ENCODE measurements at places on chromosomes 12 and 14.

DNA sequence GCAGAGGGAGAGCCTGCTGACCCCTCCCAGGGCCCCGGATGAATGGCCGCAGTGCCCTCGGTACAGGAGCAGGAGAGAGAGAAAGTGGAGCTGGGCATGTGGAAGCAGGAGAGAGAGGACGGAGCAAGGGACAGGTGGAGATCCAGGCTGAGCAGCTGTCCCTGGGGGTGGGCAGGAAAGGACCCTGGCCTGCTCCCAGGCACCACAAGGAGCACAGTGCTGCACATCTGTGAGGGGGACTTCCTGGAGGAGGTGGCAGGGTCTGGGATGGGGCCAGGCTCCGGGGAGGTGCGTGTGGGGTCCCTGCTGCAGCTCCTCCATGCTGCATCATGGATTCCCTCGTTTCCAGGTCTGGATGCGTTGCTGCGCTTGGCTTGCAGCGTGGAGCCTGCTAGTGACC, 13.0 kb upstream of the DLK1 start:
- DNase-seq: no peak

DNA sequence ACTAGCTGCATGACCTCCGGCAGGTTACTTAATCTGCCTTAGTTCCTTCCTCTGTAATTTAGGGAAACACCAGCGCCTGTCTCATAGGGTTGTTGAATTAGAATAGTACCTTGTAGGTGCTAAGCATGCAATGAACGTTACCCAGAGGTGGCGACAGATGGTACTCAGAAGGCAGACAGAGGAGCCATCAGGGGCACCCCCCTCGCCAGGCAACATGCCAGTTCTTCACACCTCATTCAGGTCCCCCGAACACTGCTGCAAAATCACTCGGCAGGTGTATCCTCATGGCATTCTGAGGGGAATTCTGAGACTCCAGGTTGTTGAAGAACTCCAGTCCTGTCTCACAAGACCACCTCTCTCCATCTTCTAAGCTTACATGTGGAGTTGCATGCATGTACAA, 10.1 kb downstream of the ISM2 start:
- DNase-seq: no peak

DNA sequence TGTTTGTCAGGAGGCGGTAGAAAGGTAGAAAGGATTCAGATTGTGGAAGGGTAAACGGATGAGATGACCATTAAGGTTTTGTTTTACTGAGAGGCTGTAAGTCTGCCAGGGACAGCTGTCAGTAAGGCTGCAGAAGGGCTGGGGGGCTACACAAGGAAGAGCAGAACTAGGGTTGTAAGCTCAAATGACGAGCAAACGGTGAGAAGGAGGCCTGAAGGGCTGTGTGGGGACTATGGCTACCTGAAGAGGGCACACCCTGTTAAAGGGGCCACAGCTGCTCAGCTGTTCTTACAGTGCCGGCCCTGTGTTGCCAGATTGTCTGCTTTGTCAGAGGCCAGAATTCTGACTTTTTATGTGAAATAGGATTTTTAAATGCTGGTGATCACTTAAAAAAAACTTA, 19.1 kb downstream of the VASH1 start:
- DNase-seq: no peak

DNA sequence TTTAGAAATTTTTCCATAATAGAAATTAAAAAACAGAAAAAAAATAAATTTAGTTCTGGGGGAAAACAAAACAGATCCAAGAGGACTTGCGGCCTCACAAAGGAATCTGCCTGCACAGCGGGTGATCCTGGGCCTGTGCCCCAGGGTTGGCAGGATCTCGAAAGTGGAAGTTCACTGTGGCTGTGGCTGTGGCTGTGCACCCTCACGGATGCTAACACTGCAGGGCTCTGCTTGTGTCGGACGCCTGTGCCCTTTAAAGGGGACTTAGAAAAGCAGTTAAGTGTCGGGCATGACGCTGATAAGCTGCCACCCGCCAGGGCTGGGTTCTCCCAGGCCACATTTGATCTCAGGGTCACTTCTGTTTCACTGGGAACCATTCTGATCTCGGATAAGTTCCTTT, 209.1 kb downstream of the TTC7B start:
- no peak for DNase-seq

DNA sequence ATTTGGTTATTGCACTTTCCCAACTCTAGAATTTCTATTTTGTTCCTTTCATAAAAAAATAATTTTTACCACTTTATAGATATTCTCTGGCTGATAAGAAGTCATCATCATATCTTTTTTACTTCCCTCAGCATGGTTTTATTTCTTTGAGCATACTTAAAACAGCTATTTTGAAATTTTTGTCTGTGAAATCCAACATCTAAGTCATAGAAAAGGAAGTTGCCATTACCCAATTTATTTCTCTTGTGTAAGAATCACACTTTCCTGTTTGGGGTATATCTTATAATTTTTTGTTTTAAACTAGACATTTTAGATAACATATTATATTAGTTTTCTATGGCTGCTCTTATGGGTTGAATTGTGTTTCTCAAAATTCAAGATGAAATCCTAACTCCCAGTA, 400.2 kb upstream of the OR4E1 start:
- no peak for DNase-seq
